Fibroblast of skin of back (primary cell): ENCODE measurements at places on chromosomes 6 and 20.

DNA sequence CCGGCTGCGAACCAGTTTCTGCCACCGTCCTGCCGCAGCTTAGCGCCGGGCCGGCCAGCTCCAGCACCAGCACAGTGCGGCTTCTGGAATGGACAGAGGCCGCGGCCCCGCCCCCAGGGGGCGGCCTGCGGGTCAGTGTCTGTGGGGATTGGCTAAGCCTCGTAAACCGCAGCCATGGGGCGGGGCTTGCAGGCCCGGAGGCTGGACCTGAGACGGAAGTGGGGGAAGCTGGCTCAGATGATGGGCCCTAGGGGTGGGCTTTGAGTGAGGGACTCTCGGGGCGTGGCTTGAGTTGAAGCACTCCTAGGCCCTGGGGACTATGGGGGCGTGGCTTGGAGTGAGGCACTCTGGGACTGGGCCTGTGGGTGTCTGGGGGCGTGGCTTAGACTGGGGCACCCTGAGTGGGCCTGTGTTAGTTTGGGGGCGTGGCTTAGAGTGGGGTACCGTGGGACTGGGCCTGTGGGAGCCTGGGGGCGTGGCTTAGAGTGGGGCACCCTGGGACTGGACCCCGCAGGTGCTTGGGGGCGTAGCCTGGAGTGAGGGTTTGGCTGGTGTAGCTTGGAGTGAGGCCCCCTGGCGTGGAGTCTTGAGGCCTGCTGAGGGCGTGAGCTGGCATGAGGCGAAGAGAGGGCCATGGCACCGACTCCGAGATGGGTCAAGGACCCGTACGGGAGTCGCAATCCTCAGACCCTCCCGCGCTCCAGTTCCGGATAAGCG is 6.6 kb downstream of the L3MBTL1 start:
- DNase-seq: peak; percentile 96

DNA sequence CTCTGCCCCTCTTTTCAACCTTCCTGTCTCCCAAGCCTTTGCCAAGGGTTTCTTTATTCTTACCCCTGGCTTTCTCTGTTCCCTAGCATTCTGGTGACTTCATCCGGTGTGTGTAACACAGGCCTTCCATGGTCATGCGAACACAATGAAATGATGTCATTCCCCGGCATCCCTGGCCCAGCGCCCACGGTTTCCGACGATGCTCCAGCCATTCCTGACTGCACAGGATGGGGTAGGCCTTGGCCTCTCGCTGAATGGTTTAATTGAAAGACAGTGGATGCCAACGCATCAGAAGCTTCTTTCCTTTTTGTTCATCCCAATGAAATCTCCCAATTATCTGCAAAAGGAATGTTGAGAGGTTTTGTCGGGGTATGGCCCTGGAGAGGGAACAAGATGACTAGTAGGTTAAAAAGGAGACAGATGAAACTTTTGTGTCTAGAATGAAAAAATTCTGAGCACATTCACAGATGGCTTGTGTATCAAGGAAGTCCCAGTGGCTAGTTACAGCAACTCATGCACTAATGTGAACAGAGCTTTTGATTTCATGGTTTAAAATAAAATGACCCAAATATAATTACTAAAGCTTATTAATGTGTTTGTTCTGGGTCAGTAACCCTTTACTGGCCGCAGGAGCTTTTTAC is 655.0 kb downstream of the QKI start:
- no peak for DNase-seq

- peak; percentile 25 for DNase-seq
Measured at GRCh38 chr6:34324738-34325444, 67.6 kb downstream of the NUDT3 start.

- peak; percentile 30 for DNase-seq
Measured at GRCh38 chr20:25574411-25574810, 10.9 kb downstream of the NINL start.

- DNase-seq: peak; percentile 93
Measured at GRCh38 chr6:90375681-90376439, 79.2 kb upstream of the BACH2 start.

DNA sequence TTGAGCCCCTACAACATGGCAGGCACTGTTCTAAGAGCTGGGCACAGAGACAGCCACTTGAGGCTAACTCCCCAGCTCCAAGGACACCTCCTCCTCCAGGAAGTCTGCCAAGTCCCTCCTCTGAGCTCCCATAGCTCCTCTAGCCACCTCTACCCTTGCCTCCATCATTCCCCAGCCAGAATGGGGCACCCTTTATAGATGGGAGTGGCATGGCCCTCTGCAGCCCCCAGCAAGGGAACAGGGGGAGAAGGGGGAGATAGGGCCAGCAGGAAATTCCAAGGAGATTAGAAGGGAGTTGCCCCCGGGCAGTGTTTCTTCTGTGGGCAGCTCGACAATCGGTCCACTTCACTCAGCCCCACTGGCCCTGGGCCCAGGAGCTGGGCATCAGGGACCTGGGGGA is 19.7 kb upstream of the TLDC2 start:
- peak; percentile 64 for DNase-seq

DNA sequence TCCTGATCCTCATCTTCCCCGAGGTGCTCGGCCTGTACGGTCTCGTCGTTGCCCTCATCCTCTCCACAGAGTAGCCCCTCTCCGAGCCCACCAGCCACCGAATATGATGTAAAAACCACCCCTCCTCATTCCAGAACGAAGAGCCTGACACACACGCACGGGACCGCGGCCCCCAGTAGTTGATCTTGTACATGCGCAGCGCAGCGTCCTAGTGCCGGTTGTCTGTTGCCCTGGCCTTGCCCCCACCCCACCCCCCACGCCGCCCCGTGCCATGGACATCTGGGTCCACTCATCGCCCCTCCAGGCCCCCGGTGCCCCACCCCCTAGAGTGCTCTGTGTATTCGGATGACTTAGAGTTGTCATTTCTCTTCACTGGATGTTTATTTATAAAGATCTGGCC is 5.2 kb upstream of the PRPH2 start:
- DNase-seq: no peak

GRCh38 chr6:32837651-32838113 is 857 bp downstream of the TAP2 start:
- DNase-seq: no peak

DNA sequence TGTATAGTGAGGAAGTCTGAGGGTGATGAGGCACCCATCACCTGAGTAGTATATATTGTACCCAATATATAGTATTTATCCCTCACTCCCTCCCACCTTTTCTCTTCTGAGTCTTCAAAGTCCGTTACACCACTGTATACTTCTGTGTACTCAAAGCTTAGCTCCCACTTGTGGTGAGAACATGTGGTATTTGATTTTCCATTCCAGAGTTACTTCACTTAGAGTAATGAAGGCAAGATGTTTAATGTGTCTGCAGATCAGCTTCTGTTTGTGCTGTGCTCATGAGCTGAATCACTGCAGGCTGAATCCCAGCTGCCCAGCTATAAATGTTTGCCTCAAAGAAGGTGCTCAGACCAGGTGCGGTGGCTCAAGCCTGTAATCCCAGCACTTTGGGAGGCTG is 139.3 kb upstream of the FOXA2 start:
- DNase-seq: peak; percentile 62

GRCh38 chr6:75526502-75527127 is 33.0 kb upstream of the FILIP1 start:
- DNase-seq: peak; percentile 68

DNA sequence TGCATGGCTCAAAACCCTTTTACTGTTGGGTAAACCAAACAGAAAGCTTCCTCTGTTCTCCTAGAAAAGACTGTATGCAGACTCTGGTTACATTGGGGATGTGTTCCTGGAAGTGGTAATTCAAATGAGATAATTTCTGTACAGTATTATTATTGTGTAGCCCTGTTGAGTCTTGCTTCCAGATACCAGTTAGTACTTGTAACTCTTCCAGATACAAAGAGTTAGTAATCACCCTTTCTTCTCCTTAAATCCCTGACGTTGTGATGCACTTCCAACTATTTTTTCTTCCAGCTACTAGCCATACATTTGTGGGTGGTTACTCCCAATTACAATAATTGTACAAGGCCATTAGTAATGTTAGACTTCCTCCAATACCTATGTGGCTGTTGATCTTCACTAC is 42.3 kb upstream of the GRIK2 start:
- DNase-seq: no peak
